Activated T-helper 17 cell treated with anti-CD3 and anti-CD28 coated beads, Interleukin-2, amount 50 U/mL, for 72 hours (primary cell): ENCODE measurements at places on chromosomes 16 and 17. TPM values are rescaled to one million over a fixed set of nuclear protein-coding genes. Genes with fewer than 3 reads are reported as not detected.

GRCh38 chr16:47475786-47476185 lies 14.7 kb downstream of the PHKB start:
- no peak for ATAC-seq

DNA sequence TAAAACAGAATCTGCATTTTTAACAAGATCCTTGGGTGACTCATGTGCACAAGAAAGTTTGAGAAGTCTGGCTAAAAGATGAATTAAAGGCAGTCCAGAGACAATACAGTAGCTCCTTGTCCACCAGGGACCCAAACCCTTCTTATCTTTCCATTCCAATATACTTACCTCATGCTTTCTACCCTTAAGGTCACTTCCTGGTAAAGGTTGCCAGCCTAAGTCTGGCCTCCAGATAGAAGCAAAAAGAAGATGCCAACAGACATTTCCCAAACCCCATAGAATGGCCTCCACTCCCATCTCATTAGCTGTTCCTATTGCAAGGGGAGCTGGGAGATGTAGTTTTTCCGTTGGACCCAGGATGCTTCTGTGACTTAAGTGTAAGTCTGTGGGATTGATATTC lies 101.4 kb upstream of the XYLT1 start:
- ATAC-seq, result no peak

DNA sequence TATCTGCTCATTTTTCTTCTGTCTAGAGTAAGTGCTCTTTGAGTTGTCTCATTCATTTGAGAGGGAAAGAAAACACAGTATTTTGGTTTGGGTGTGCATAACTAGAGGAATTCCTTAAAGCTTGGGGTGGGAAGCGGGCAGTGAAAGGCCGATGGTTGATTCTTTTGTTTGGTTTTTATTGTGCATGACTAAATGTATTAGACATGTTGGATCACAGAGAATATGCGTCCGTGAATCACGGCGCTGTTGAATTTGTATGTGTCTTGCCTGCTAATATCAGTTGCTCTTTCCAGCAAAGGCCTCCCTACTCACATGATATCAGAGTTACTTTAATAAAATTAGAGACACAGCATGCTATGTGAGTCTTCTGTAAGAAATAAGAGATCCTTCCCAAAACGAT lies 180.0 kb downstream of the CHD9NB start:
- no peak for ATAC-seq

DNA sequence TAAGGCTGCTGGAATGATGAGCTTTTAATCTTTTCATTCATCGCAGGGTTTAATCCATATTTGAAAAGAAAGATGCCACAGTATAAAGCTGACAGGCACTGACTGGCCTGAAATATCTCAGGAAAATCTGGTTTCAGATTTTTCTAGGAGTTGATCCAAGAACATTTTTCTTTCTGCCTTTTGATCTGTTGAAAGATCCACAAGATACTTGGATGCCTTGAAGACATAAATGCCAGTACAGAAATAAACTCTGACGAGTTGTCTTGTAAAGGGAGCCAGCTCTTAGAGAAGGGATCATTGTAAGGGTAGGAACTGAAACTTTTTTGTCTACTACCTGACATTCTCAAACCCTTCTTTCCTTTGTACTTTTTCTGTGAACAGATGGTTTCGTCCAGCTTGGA lies 25.4 kb upstream of the KRT20 start:
- no peak for ATAC-seq

GRCh38 chr16:15735610-15736009 lies 85.6 kb downstream of the NDE1 start:
- ATAC-seq, result no peak

DNAH9 gene
- not detected for total RNA-seq

- no peak for ATAC-seq
Measured at GRCh38 chr16:67443265-67443664, 12.3 kb downstream of the HSD11B2 start.

- ATAC-seq, result no peak
Measured at GRCh38 chr17:79183293-79184158, 108.9 kb downstream of the ENGASE start.

DNA sequence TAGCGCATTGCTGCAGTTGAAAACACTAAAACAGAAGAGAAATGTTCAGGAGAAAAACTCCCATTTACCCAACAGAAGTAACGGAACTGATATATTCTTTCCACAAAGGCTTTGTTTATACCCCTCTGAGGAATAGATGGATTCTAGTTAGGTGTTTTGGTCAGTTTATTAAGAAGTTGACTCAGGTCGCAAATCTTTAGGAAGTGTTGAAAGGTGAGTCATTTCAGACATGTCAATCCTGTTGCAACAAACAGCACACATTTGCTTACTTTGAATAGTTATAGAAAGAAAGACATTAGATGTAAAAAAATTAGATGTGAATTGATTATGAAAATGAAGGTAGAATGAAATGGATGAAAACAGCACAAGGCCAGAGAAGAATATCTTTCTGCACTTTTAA lies 941.0 kb downstream of the KCNJ2 start:
- no peak for ATAC-seq

DNA sequence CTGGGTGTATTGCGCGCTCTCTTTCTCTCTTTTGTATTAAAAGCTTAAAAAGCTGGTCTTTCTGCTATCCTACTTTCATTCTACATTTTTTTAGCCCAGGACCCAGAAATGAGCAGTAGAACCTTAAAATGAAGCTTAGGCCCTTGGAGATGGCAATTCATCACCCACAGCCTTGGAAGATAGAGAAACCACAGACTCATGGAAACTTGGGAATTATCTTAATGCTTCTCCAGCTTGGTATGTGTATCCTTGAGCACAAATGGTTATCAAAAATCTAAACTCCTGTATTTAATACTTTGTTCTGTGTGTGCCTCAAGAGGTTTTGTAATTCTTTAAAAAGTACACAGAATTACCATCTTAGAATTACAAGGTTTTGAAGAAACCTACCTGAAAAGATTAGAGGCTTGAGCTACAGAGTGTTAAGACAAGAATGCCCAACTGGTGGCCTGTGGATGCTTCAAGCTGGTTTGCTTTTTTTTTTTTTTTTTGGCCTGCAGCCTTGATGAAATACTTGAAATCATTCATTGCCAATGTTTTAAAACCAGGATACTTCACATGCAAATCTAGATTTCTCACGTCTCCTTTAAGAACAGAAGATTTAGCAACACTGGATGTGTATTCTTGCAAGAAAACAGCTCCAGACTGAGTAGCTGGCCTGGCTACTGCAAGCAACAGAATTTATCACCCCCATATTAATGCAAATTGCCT lies 105.0 kb downstream of the XYLT1 start:
- no peak for ATAC-seq

NPW gene
- total RNA-seq, result 2.8 TPM

SETD6 gene
- 8.9 TPM for total RNA-seq

- no peak for ATAC-seq
Measured at GRCh38 chr17:83064021-83064731, 15.2 kb upstream of the METRNL start.

GRCh38 chr17:71438631-71439146 lies 682.1 kb upstream of the SOX9 start:
- ATAC-seq, result no peak

DNA sequence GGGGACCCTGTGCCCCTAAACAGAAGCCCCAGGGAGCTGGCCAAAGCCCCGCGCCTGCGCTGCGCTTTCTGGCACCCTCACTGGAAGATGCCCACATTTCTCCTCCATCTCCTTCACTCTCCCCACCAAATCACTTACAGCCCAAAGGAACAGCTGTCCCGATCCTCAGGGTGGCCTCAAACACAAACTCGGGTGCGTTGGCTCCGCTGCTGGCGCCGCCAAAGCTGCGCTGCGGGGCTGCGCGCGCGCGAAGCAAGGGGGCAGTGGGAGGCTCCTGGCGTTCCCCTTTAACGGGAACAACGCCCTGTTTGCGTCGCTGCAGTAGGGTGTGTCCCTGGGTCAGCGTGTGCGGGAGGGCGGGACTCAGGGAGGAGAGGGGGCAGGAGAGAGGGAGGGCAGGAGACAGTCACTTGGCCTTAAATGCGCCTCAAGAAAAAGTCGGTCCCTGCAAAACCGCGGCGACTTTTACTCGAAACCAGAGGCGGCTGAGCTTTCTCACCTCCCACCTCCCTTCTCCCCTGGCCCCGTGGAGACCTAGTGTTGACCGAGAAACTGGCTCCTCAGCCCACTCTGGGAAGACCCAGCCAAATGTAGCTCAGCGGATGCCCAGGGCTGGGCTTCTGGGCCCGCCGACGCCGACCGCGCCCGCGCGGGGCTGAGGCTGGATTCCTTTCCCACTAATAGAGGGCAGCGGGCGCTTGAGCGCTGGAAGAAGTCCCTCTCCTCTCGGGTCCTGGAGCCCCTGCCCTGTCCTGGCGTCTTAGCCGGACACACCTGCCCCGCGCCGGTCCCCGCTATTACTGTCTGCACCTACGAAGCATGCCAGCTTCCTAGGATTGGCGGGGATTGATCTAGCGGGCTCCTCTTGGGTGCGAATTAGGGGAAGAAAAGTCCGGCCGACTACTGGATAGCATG lies 2.6 kb downstream of the PMP22 start:
- ATAC-seq, result no peak

CLDN6 gene
- not detected for total RNA-seq

DNA sequence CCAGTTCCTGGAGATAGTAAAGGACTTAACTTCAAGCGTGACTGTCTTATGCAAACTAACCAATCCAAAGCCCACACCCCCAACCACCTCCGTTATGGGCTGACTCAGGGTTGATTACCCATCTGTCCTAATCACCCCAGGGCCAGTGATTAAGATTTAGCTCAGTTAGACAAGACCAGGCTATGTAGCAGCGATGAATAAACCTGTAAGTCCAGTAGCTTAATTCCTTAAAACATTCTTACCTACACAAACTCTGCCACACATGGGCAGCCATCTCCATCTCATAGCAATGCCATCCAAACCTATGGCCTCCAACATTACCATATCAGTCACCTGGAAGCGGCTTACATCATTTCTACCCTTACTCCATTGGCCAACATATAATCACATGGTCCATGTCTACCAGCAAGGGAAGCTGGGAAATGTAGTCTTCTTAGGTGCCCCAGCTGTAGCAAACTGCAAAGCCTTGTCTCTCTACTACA lies 266.7 kb downstream of the SHISA9 start:
- ATAC-seq, result no peak

GRCh38 chr17:70736375-70736957 lies 567.1 kb downstream of the KCNJ2 start:
- ATAC-seq, result no peak

DNA sequence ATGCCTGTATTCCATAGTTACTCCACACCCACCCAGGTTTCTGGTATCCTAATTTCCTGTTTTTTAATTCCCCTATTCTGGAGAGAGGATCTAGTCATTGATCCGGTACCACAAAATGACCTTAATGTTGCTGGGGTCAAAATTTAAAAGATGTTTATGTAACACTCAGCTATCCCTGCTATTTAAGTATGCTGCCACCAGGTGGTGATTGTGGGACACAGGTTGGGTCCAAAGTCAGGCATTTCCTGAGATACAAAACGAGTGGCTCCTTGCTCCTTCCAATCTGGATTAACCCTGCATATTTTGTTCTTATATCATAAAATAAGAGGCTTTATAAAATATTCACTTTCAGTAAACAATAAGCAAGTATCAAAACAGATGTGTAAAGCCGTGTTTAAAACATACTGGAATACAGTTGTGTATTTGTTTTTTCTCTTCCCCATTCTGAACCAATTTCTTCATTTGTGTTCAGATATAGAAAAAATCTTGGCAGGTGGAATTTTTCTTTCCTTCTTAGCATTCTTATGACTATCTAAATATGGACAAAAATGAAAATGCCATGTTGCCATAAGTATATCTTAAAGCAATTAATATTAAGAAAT lies 16.3 kb downstream of the HS3ST4 start:
- ATAC-seq, result no peak

DNA sequence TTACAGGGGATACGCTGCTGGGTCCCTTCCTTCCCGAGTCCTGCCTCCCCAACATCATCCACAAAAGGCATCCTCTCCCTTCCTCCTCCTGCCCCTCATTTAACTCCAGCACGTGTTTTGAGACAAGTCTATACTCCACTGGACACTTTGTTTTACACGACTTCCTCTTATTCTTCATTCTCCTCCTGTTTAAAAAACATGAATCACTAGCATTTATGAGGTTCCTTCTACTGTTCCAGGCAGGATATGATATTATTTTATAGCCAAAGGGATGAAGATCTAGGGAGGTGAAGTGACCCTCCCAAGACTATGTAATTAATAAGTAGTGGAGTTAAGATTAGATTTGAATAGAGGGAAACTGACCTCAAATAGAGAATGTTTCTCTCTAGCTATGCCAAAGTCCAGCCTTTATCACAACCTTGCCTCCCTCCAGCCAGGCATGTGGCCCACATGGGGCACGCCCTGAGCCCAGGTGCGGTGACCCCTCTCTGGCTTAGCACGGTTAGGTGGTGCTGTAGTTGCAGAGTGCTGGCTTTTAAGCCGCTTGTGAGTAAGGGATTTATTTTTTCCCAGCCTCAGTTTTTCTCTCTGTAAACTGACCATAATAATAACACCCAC lies 1.3 kb upstream of the HSD17B2 start:
- no peak for ATAC-seq

GRCh38 chr17:69228576-69228975 lies at the start of gene ABCA10:
TSS of gene ABCA10 (minus strand) at chr17:69228824. CDS start at chr17:69225358, 3,466 bp downstream.
- no peak for ATAC-seq

DNA sequence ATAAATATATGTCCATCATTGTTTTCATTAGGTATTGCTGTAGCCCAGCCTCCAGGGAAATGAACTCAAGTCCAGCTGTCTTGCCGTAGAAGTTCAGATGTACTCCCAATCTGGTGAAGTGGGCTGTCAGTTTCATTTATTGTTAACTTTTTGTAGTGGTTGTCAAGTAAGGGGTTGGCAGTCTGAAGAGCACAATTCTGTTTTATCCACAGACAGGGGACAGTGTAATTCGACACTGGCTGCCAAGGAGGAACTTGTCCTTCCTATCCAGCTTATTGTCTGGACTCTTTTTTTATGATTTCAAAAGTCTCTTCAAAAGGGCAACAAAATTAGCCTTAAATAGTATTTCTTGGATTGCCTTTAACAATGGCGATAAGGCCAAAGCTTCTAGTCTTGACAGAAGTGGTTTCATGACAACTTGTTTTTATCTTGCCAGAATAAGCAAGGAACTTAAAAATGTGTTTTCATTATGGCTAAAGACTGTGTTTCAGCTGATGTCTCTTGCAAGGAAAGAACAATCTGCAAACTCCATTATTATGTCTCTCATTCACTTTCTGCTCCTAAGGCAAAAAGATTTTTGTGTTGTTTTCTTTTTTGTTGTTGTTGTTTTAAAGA lies 73.9 kb upstream of the TANC2 start:
- no peak for ATAC-seq

NACA2 gene
- total RNA-seq, result not detected

CLEC3A gene
- total RNA-seq, result not detected

DNA sequence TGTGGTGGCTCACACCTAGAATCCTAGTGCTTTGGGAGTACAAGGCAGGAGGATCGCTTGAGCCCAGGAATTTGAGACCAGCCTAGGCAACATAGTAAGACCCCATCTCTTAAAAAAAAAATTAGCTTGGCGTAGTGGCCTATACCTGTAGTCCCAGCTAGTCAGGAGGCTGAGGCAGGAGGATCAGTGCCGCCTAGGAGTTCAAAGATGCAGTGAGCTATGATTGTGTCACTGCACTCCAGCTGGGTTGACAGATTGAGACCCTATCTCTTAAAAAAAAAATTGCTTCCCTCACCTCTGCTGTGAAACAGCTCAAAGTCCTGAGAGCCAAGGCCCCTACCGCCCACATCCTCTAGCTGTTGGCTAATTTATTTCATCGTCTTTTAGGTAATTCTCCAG lies 10.2 kb downstream of the NDE1 start:
- no peak for ATAC-seq

HSD17B1 gene
- 0.82 TPM for total RNA-seq

- no peak for ATAC-seq
Measured at GRCh38 chr16:74651841-74652240, 14.8 kb downstream of the RFWD3 start.
